ENCODE measurements at places on chromosomes 3 and 15.

GRCh38 chr15:71752604-71753289 lies 57.6 kb upstream of the NR2E3 start:
- DNase-seq, result no peak

DNA sequence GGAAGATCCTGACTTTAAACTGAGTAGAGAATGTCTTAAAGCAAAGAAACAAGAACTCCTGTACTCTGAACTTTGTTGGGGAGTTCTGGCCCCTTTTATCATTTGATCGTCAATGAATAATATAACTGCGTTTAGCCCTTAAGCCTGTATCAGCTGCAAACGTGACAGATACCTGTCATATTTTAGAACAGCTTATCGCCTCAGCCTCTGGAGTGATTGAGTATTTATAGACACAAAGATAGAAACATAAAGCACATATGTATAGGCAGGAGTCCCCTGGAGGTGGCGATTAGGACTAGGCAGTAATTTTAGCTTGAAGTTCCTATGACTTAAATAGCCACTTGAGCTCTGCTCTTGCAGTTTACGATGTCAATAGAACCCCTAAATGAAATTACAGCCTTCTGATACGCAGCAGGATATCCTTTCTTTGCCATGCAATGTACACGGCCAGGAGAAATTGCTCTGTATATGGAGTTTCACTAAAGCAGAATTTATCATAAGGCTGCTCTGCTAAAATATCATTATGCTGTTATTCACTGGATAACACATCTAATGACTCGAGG lies 321.8 kb downstream of the TIGIT start:
- no peak for DNase-seq

- DNase-seq, result no peak
These were observed 28.3 kb downstream of the SEC61A1 start for GRCh38 chr3:128080323-128081080.

GRCh38 chr15:44315126-44315525 lies 26.6 kb downstream of the GOLM2 start:
- DNase-seq, result no peak

Data from CD4-positive, alpha-beta T cell treated with Interleukin-17A for 4 hours (primary cell).